Thoracic aorta (tissue), 2 donors: ENCODE measurements at places on chromosomes 12 and 14. TPM values are rescaled to one million over a fixed set of nuclear protein-coding genes. Genes with fewer than 3 reads are reported as not detected.

CLEC4C gene
- total RNA-seq: not detected

SYNDIG1L gene
- 0.21 TPM for total RNA-seq

KRT3 gene
- not detected for total RNA-seq

DNA sequence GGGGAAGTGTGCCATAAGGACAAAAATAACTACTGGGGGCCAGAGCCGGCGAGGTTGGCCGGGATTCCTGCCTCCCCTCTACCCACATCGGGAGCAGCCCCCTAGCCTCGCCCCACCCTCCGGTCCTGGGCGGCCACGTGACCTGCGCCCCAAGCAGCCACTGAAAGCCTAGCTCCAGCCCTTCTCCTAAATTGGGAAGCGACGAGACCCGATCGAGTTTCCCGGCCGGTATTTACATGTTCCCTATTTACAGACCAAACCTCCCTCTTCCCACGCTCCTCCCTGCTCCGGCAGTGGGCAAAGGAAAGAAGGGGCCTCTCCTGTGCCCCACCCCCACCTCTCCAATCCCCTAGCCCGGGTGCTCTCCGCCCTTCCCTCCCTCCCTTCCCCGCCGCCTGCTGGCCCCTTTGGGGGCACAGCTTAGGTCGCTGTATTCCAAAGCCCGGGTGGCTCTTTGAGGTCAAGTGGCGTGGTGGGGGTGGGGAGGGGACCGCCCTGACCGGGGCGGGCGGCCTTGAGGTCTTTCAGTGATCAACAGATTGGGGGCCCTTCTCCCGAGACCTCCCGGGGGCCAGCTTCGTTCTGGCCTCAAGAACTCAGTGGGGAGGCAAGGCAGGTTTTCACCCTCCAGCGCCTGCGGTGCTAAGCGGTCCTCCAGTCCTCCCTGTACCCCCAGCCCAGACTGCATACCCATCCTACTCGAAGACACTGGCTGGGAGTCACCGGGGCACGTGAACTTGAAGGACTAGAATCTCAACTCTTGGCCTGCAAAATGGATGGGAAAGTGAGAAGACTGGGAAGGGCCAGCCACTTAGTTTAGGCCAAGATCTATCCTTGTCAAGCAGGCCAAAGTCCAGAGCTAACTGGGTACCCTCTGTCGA lies 6.3 kb upstream of the CTDSP2 start:
- DNase-seq: no peak

DNA sequence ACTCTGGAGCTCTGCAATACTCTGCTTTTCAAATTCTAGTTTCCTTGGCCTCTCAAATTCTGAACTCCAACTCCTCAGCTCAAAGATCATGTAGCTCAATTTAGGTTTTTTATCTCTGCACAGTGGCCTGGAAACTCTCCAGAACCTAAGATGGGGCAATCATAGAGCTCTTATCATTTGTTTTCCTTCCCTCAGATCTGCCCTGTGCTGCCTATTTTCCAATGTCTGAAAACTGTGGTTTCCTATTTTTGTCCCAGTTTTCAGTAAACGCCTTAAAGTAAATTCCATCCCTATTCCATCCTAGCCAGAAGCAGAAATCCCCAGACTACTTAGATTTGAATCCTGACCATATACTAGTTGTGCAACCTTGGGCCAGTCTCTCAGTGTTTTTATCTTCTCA lies 73.2 kb downstream of the CEP83 start:
- no peak for DNase-seq

DNA sequence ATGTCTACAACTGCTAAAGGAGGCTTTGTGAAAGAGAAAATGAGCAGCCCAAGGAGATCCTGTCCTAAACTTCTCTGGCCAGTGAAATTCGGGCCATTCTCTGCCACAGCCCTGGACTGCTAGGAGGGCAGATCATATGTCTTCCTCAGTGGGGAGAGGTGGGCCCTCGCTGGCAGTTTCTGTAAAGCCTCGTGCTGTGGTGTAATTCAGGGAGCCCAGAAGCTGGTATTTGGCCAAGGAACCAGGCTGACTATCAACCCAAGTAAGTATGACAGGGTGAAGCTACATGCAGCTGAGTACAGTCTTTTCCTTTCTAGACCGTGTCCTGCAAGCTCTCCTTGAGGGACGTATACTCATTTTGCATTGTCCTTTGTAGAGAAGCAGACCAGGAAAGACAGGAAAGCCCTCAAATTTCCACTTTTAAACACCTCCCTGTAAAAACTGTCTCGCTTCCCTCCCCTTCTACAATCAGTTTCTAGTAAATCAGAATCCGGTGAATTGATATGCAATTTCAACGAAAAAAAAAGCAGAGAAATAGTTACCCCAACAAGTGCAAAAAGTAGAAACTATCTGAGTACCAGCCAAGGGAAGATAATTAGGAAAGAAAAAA lies 106.8 kb downstream of the DAD1 start:
- no peak for DNase-seq
